Stimulated activated CD8-positive, alpha-beta memory T cell treated with anti-CD3 and anti-CD28 coated beads, Interleukin-7, amount 100 ng/mL, for 1 hour (primary cell): ENCODE measurements at places on chromosomes 1 and 21.

DNA sequence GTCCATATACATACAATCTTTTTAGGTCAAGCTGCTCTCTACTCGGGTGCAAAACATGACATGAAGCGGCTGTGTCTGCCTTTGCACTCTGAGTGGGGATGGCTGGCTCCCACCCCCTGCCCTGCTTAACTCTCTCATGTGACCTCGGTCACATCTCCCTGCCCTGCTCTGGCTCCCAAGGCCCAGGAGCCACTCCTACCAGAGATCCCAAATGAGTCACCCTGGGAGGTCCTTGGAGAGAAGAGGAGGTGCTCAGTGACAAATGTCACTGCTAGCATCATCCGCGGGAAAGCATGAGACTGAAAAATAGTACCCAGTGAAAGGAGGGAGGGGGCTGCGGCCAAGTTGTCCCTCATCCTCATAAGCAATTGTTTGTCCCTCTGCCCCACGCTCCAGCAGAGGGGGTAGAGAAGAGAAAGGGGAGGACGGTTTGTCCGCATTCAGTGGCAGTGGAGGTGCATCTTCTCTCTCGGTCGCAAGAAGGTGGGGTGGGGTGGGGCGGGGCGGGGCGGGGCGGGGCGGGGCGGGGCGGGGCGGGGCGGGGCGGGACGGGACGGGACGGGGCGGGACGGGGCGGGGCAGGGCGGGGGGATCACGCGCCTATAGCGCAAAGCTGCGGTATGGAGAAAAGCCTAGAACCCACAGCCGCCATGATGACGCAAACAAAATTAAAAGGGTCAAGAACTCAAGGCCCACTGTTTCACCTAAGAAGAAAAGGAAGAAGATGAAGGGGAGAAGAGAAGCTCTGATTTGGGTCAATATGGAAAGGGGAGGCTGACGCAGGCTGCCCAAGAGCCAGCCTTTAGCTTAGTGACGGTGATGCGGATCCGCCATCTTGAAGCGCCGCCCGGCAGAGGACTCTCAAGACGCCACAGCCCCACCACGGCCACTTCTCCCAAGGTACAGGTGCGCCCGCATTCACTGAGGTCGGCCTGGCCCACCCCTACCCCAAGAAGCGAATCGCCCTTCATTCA, 66.2 kb downstream of the CD46 start:
- DNase-seq, result no peak

DNA sequence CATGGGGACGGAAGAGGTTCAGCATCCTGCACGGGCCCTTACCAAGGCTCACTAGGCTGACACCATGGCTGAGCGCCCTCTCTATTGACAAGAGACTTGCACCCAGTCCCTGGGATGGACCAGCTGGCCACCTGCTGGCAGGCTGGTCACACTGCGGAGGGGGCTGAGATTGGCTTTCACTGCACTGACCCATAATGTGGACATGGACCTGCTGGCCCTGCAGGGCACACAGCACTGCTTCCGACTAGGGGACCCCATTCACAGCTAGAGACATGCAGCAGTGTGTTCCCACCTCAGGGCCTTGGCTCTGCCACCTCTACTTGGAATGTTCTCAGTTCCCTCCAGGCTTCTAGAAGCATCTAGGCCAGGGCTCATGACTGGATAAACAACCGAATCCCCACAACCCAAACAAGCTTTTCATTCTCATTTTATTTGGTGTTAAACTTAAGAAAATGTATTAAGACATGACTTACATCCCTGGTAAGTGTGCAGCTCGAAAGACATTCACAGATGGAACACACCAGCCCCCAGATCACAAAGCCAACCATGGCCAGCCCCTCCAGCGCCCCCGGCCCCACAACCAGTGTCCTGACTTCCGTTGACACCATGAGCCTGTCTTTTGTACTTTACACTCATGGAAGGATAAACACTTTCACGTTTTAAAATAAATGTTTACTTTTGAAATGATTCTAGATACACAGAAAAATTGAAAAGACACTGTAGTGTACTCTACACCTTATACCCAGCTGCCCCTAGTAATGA, 9.3 kb upstream of the SRARP start:
- no peak for DNase-seq

DNA sequence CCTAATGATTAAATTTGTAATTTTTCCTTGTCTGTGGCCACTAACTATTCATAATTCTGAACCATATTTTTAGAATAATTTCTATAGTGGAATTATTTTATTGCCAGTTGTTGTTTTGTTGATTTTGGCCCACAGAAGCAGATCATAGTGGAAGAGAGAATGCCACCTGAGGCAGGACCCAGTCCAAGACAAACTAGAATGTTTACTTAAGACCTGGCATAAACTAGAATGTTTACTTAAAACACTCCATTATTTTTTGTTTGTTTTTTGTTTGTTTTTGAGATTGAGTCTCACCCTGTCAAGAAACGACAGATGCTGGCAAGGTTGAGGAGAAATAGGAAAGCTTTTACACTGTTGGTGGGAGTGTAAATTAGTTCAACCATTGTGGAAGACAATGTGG, 310.2 kb downstream of the MRPL39 start:
- DNase-seq, result no peak

- DNase-seq, result no peak
Measured at GRCh38 chr1:154751690-154752089, 118.4 kb downstream of the KCNN3 start.

- DNase-seq, result no peak
Measured at GRCh38 chr1:180229483-180230415, at the start of gene LHX4. Gene LHX4 (plus strand): TSS chr1:180230264. CDS start chr1:180230530, 266 bp downstream.

DNA sequence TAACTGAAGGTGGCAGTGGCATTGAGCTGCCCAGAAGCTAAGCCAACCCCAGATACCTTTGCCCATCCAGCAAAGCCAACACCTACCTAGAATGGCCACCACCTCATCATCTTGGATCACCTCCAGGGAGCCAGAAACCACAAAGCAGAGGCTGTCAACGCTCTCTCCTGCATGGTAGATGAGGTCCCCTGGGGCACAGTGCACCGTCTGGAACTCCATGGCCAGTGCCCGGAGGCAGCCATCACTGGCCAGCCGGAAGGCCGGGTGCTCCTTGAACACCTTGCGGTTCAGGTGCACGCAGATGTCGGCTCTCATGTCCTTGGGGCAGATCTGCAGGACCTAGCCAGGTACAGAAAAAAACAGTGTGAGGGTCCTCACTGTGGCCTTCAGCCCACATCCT, 336.5 kb downstream of the KCNH1 start:
- no peak for DNase-seq

- DNase-seq, result no peak
Measured at GRCh38 chr1:55735106-55735505, 519.9 kb upstream of the USP24 start.

DNA sequence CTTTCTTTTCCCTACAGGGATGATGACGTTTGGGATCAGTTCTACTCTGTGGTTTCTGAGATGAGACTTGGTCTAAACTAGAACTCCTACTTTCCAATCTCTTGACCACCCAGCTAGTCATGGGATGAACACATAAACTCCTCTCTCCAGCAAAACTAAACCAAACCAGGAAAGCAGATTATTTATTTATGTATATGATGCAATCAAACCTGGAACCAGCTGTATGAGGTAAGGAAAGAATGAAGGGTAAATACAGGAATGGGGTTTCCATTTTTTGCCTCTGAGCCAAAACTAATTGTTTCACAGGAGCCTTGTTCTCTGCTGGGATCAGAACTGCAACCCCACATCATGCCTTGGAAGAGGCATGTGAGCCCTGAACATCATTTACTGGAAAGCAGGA, 3.3 kb upstream of the AGT start:
- DNase-seq, result no peak

- no peak for DNase-seq
Measured at GRCh38 chr21:24118738-24119459, 1488.4 kb downstream of the MRPL39 start.

DNA sequence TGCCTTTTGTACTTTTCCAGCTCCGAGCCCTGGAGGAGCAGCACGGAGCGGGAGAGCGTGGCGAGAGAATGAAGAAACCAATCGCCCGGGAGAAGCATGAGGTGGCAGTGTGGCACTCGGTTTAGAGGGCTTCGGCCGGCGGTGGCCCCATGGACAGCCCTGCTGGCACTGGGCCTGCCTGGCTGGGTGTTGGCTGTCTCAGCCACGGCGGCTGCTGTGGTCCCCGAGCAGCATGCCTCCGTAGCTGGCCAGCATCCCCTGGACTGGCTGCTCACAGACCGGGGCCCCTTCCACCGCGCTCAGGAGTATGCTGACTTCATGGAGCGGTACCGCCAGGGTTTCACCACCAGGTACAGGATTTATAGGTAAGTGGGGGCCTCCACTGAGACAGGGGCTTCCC, 59.0 kb downstream of the BRINP2 start:
- no peak for DNase-seq

DNA sequence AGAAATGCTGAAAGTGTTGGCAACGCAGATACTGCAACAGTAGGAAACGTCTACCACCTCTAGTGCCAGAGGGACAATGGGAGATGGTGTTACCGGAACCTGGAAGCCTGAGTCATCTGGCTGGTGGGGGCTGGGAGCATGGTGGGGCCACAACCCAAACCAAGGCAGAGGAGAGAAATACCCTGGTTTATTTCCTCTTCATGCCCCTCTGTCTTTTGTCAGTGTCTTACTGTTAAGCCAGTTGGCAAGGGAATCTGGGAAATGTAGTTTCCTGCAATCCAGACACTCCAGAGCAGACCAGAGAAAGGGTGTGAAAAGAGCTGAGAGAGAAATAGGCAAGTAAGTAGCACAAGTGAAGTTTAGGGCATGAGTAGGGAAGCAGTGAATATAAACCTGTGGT, 14.8 kb downstream of the DNTTIP2 start:
- no peak for DNase-seq

DNA sequence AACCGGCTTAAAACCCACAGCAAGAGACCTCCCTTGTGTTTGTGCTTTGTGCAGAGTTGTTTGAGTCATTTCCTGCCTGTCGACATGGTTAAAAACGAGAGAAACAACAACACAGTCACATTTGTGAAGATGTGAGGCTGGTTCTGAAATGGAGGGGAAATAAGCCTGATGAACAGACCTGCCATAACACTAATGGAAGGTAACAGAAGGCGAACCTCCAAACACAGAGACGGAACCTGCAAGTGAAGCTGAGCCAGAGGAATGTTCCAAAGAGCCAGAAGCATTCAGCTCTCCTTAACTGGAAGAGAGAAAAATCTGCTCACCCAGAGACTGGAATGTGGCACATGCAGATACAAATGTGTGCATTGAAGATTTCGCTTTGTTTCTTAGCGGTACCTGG, 53.2 kb upstream of the RAVER2 start:
- DNase-seq, result no peak

DNA sequence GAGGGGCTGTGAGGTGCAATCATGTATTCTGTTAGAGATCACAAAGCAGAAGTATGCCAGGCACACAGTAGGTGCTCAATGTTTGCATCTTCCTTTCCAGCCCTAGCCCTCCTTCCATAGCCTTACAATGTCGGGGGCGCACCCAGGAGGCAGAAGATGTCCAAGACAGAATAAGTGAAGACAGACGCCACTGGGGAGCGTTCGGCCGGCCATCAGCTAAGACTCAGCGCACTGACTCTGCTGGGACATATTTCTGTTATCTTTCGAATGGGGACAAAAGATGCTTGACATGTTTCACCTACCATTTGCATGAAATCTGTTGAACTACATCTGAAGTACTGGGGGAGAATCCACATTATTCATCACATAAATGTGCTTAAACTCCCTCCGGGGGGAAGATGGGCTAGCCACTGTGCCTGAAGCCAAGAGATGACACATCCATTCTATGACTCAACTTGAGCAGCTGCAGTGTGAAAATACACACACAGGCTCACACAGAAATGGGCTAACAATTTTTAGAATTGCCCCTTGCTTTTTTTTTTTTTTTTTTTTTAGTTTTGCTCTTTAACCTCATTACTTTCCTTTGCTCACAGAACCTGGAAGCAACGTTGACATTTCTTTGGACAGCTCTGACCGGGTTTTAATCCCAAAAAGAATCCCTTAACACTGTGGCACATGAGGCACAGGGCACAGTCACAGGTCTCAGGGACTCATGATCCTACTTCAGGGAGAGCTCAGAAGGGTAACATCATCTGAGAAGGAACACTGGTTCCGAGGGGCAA, 7.9 kb downstream of the TIAM1 start:
- DNase-seq, result no peak

DNA sequence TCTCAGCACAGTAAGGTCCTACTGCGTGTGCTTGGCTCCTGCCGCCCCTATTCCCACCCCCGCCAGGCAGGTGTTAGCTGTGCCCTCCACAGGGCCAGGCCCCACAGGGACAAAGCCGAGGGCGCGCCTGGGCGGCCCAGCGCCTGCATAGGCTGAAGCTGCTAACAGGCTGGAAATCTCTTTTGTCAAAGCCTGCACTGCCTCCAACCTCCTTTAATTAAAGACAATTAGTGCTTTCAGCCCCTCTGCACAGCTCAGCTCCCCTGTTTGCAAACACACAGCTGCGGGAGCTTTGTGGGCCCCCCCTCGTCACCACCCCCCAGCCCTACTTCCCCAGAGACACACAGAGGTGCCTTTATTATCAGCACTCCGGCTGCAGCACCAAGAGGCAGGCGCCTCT, 95.9 kb downstream of the EPHB2 start:
- no peak for DNase-seq

- no peak for DNase-seq
Measured at GRCh38 chr1:10671090-10671489, 125.4 kb downstream of the CASZ1 start.

- DNase-seq, result no peak
Measured at GRCh38 chr1:222886878-222887351, 72.1 kb downstream of the DISP1 start.

- no peak for DNase-seq
Measured at GRCh38 chr1:227917081-227917950, 30.4 kb downstream of the WNT9A start.

- no peak for DNase-seq
Measured at GRCh38 chr1:68231627-68232288, 565 bp downstream of the WLS start.

GRCh38 chr1:48530727-48531351, 58.8 kb upstream of the SPATA6 start:
- DNase-seq, result no peak

- DNase-seq, result no peak
Measured at GRCh38 chr1:9716404-9717192, 65.1 kb downstream of the PIK3CD start.

- DNase-seq, result no peak
Measured at GRCh38 chr1:119081267-119081666, 59.2 kb downstream of the WARS2 start.

DNA sequence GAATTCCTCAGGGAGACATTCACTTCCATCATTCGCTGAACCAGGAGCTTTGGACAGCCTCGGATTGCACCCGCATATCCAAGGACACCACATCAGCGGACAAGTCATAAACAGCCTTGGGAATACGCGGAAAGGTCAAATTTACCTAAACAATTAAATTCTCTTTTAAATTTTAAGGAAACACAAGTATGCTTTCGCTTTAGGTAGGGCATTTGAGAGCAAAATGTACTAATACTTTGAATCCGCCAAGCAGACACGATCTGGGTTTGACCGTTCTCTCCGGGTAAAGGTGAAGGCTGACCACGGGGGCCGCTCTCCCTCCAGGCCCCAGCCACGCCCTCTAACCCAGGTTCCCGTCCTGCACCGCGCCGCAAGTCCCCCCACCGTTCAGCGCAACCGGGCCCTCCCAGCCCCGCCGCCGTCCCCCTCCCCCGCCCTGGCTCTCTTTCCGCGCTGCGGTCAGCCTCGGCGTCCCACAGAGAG, 479 bp upstream of the ACADM start:
- DNase-seq, result no peak

GRCh38 chr1:84583648-84584047, 9.4 kb upstream of the CTBS start:
- no peak for DNase-seq
